NAMALWA (cell line): ENCODE measurements at places on chromosomes 7 and 10.

DNA sequence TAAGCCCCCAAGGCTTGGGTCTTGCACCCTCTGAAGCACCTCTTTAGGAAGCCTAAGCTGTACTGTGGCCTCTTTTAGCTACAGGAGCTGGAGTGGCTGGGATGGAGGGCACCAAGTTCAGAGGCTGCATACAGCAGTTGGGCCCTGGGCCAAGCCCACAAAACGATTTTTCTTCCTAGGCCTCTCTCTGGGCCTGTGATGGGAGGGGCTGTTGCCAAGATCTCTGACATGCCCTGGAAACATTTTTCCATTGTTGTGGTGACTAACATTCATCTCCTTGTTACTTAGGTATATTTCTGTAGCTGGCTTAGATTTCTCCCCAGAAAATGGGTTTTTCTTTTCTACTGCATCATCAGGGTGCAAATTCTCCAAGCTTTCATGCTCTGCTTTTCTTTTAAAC is 375.7 kb upstream of the NPSR1 start:
- no peak for DNase-seq

DNA sequence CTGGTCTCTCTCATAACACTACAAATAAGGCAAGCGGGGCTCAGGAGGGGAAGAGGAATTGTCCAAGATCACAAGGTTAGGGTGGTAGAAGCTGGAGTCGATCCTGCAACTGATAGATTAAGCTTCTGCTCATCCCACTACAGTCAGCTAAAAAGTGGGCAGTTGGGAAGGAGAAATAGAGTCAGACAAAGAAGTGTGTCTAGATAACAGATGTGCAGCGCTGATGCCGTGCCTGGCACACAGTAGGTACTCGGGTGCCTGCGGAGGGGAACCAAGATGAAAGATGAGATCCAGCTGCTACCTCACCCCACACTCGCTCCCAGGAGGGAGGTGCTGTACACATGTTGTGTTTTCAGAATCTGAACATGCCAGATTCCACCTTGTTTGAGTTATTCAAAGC is 48.1 kb upstream of the TECTB start:
- no peak for DNase-seq

GRCh38 chr10:82440775-82441174 is 565.8 kb downstream of the NRG3 start:
- DNase-seq: no peak

GRCh38 chr10:52558090-52558489 is 214.5 kb downstream of the MBL2 start:
- DNase-seq: no peak

- DNase-seq: no peak
These were observed 90.1 kb downstream of the FOXL3 start for GRCh38 chr7:380139-380485.

- DNase-seq: no peak
These were observed 178.0 kb upstream of the MKI67 start for GRCh38 chr10:128304271-128304670.

- DNase-seq: no peak
These were observed 307.2 kb downstream of the SNX13 start for GRCh38 chr7:17633067-17633466.

GRCh38 chr10:93601146-93601773 is at the start of gene RBP4:
TSS of gene RBP4 (minus strand) at chr10:93601235. CDS start at chr10:93601028, 207 bp downstream.
- DNase-seq: no peak

DNA sequence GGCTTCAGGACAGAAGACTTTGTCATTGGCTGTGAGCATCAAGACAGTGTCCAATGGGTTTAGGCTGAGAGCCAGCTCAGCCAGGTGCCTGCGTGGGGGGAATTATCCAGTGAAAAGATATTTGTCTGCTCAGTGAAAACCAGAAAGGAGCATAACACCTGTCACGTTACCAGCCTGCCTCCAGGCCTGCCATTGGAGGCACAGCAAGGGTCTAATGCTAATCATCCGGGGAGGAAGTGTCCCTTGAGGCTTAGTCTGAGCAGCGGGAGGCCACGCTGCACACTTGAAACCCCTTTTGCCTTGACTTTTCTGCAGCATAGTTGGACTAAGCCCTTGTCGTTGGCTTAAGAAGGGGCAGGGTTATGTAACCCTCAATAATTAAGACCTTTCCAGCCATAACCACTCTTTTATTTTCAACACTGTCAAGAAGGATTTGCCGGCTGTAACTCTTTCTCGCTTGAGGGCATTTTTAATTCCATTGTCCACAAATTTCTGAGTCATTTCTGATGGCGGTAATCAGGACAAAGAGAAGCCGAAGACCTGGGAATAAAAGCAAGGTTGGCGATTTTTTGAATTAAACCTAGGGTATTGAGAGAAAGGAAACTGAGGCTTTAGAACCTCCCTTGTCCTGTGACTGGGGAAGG is 639.6 kb upstream of the FOXK1 start:
- no peak for DNase-seq

DNA sequence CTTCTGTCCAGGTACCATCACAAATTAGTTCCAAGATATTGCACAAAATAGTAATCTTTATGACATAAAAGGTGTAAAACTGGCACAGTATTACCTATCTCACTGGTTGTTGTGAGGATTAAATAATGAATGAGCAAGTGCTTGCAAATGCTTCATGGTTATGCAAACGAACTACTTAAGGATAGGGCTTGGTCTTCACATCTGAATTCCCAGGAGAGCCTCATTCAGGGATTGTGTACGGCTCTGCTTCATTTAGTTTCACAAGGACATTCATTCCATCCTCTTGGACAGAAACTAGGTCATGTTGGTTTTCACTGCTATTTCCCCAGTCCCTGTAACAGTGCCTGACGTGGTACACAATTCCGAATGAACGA is 12.1 kb downstream of the ABCA13 start:
- DNase-seq: no peak

GRCh38 chr7:44308596-44309270 is 16.7 kb downstream of the CAMK2B start:
- DNase-seq: no peak

- peak; percentile 50 for DNase-seq
These were observed 95.5 kb downstream of the CELF2 start for GRCh38 chr10:11113156-11113555.

- no peak for DNase-seq
These were observed 245.7 kb downstream of the WDR11 start for GRCh38 chr10:121096617-121097431.

DNA sequence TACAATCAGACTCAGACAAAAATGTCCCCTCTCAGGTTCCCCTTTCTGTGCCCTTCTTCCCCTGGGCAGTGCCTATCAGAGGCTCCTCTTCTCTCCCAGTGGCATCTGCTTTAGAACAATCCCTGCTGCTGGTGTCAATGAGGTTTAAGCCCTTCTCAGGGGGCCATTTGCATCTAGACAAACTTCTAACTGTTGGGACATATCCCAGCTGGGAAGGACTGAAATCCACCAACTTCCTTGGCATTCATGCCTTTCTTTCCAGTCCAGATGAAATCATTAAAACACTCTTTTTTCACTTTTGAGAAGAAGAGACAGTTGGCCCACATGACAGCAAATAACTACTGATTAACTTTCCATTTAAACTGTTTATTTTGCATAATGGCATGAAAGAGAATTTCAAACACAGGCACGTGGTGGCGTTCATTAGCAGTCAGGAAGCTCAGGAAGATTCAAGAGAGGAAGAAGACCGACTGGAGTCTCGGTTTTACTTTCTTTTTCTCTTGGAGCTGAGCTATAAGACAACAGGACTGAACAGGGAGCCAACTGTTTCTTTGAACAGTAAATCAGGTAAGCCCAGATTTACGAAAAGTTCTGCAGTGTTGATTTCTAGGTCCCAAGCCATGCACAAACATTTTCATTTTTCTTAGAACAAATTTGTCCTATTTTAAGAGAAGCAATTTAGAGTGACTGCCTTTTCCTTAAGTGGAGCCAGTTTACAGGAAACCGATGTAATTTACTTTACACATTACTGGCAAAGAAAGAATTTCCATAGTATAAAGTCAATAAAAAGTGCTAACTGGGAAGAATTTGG is at the start of gene GIMAP2:
TSS of gene GIMAP2 (plus strand) at position 488 of the 811 bp plus-strand sequence. CDS start 1,354 bp downstream, outside the sequence.
- peak; percentile 66 for DNase-seq

GRCh38 chr10:71660313-71660712 is 59.3 kb downstream of the C10orf105 start:
- DNase-seq: no peak

GRCh38 chr7:47582764-47583738 is 1.1 kb upstream of the TNS3 start:
- no peak for DNase-seq

DNA sequence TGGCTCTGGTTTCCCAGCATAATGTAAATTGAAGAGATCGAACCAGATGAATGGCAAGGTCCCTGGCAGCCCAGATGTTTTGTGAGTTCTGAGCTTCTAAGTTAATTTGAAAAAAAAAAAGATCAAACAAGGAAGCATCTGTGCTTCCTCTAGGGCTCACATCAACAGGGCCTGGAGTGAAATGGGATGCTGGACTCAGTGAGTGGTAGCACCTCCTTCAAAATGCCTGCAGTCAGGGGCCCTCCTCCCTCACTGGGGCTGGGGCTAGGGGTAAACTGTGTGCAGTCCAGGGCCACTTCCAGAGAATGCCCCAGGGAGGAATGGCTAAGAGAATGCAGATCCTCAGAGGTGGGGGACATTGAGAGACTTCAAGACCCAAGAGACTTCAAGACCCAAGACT is 6.0 kb upstream of the CUEDC2 start:
- DNase-seq: no peak

- DNase-seq: no peak
These were observed 73.4 kb upstream of the CTBP2 start for GRCh38 chr10:125233726-125234125.

GRCh38 chr7:12066521-12066920 is 144.6 kb upstream of the TMEM106B start:
- no peak for DNase-seq

DNA sequence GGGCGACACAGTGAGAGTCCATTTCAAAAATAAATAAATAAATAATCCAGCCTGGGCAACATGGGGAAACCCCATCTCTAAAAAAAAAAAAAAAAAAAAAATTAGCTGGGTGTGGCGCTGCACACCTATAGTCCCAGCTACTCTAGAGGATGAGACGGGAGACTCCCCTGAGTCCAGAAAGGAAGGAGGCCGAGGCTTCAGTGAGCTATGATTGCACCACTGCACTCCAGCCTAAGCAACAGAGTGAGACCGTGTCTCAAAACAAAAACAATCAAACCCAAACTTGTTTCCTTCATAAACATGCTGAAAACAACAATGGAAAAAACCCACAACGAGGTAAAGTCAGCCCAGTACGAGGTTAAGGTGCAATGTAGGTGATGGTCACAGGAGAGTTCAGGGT is 1.2 kb downstream of the COX19 start:
- DNase-seq: peak; percentile 62

DNA sequence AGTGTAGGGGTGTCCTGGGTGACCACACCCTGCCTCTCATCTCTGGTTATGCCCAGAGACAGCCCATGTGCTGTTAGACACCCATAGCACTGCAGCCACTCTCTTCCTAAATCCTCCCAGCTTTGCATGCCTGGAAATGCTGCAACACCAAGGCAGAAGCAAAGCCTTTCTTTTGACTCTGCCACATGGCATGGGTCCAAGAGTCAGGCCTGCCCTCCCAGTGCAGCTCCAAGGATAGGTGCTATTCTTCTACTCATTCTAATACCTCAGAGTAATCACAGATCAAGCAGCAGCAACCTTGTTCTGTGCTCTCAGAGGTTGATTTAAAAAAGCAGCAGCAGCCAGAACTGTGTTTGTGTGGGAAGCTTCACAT is 23.4 kb downstream of the FRMPD2 start:
- no peak for DNase-seq

GRCh38 chr10:103839872-103840739 is 15.3 kb downstream of the SH3PXD2A start:
- no peak for DNase-seq

GRCh38 chr10:69786791-69787190 is 14.9 kb upstream of the COL13A1 start:
- DNase-seq: peak; percentile 46

DNA sequence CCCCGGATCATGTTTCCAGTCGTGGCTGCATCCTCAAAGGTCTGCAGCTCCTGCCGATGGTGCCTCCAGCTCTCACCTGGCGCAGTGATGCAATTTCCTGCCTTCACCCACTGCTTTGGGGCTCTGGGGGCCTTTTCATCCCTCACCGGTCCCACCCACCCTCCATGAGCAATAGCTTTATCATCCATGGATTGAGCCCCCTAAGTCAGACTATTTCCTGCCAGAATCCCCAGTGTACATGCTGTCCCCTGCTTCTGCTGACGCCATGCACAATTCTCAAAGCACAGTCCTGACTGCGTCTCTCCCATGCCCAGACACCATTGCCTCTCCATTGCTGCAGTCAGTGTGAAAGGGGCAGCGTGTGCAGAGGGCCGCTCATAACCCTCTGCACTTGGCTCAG is 49.7 kb downstream of the FAM241B start:
- DNase-seq: no peak

DNA sequence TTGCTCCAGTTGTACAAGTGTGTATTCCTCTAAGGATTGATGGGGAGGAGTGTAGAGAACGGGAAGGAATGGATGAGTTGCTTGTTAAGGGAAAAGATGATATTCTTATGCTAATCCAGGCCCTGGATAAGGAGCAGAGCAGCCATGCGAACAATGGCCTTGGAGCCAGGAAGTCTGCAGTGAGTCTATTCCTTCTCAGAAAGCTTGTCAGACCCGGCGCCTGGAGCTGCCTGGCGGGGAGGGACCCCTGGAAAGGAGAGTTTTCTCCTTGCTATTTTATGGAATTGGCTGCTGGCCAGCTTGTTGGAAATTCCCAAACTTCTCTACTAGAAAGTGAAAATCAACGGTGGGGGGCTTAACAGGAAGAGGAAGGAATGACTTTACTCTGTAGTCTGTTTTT is 89.1 kb downstream of the MMRN2 start:
- no peak for DNase-seq

- DNase-seq: no peak
These were observed 72.0 kb upstream of the ANK3 start for GRCh38 chr10:60461688-60462087.

- DNase-seq: no peak
These were observed at the start of gene ETV1 for GRCh38 chr7:13989126-13989948. TSS of gene ETV1 (minus strand) at chr7:13989666. CDS start at chr7:13989052, 614 bp downstream.

- DNase-seq: no peak
These were observed 23.2 kb downstream of the CYP26A1 start for GRCh38 chr10:93096901-93097300.

- peak; percentile 1 for DNase-seq
These were observed 225.3 kb upstream of the ZMIZ1 start for GRCh38 chr10:78843495-78843894.

GRCh38 chr10:132667342-132668047 is 118.5 kb downstream of the NKX6-2 start:
- DNase-seq: no peak

DNA sequence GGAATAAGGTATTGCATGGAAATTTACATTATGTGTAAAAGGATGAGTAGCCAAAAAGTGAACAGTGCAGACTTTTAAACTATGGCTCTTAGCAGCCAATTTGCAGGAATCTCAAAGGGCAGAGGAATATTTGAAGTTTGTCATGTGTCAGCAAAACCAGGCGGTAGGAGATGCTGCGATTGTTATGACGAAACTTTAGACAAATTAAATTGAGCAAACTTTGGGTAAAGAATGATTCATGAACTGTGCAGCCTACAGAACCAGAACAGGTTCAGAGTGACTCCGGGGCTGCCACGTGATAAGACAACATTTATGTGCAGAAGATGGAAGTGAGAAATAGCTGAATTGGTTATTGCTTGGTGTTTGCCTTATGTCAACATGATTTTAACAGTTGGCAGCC is 39.2 kb upstream of the CCDC6 start:
- DNase-seq: no peak

- DNase-seq: no peak
These were observed 12.9 kb downstream of the ARL3 start for GRCh38 chr10:102701272-102701671.
